ENCODE measurements at places on chromosomes 2 and 18. TPM values are rescaled to one million over a fixed set of nuclear protein-coding genes. Genes with fewer than 3 reads are reported as not detected.

DNA sequence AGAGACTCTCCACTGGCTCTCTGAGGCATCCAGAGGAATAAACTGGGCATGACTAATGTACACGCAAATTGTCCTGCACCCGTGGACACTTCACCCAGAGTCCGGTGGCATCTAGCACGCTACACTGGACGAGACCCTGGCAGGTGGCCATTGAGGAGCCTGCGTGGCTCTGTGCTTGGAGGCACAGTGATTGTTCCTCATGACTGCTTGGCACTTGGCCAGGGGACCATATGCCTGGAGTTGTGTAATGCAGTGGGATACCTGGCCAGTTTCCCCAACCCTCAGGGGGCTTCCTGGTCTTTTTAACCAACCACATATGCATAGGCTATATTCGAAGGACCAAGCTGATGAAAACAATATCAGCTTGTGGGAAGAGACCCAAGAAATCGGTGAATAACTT, 66.6 kb downstream of the MTCL1 start:
- DNase-seq: peak; percentile 71

DNA sequence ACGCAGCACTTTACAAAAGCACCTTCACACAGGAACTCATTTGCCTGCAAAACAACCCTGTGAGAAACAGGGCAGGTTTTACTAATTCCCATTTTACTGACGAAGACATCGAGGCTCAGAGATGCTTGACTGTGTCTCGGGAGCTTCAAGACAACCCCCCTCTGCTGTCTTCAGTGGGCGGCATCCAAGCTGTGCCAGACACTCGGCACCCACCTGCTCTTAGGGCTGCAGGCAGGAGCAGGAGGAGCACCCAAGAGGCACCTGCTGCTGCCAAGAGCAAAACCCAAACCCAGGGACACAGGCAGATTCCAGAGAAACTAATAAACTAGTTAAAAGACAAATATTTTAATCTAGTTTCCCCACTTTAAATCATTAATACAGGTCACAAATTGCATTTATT, 67.9 kb downstream of the PPP4R1 start:
- no peak for DNase-seq

GRCh38 chr2:171652416-171652785, 34.9 kb upstream of the DYNC1I2 start:
- DNase-seq: no peak

DNA sequence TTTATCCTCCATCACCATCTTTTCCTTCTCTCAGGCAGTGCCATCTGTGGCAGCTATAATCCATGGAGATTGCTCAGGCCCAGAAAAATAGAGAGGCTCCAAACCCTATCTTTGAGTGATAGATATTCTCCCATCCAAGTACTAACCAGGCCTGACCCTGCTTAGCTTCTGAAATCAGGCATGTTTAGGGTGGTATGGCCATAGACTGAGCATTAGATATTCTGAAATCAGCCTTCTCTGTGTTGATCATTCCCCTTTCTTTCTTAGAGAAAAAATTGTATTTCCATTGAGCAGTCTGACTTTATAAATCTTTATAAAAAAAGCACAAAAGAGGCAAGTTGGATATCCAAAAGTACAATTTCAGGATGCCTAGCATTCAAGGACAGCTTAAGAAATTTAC, 131.5 kb upstream of the ACVR2A start:
- no peak for DNase-seq

GRCh38 chr2:59588286-59588685, 965.2 kb downstream of the BCL11A start:
- no peak for DNase-seq

- no peak for DNase-seq
Observed at GRCh38 chr18:41593171-41593675, 361.8 kb upstream of the PIK3C3 start.

GRCh38 chr18:62808123-62808522, 92.8 kb downstream of the PHLPP1 start:
- DNase-seq: no peak

DNA sequence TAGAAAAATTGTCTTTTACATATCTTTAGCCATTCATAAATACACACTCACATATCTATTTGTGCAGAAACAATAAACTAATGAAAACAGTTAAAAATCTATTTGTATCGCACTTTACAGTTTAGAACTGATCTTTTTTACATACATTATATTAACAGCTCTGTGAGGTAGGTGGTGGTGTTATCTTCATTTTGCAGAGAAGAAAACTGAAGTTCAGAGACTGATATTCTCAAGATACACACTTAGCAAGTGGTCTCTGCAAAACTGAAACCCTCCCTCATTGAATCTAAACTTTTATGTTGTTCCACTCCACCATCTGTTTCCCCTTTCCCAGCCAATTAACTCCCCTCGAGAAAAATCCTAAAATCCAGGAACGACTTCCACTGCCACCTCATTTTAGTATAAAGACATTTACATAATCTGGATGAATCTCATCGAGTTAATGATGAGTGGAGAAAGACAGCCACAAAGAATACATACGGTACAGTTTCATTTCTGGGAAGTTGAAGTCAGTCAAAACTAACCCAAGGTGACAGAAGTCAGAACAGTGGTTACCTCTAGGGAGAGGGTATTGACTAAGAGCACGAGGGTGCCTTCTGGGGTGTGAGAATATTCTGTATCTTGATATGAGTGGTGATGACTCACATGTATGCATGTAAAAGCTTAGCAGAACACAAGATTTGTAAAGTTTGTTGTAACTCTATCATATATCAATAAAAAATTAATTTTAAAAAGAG, 524.2 kb upstream of the TCF4 start:
- DNase-seq: no peak

DNA sequence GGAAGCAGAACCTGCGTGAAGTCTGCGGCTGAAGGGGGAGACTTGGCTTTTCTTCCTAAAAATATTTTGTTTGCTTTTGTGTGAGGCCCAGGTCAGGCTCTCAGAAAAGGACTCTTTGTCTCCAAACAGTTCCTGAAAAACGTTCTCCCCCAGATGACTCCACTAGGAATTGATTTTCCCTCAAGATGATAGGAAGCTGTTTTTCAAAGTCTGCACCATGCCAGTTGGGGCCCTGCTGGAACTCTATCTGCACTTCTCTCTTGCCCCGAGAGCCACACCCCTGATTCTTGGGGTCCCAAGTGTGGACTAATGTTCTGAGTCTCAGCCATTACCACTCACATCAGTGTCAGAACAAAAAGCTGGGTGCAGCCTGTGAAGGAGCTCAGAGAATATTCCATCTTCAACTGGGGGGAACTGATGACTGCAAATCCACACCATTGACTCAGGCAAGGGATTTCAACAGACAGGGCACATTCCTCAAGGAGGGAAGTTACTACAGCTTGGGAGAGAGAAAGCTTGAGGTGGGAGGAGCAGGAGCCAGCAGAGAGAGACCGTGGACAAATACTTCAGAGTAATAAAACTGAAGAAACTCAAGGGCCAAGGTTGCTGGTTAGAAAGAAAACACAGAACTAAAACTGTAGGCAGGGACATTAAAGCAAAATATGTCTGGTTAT, 768.3 kb downstream of the RNF144A start:
- no peak for DNase-seq

DNA sequence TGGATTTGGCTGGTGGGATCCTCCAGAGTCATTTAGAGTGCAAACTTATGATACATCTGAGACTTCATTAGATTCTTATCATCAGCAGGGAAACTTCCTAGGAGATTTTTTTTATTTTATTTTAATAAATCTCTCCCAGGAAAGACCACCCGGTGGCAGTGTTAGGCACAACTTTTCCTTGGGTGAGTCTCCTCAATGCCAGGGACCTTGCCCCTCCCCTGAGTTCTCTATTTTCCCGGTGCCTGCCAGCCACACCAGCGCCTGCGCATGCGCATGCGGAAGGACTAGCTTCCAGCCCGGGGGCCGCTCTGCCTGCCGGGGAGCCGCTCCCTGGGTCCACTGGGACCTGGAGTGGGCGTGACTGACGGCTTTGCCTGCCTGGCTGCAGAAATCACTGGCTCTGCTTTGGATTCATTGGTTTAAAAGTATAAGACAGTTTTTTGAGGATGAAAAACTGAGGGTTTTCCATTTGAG, 86.6 kb downstream of the TMEM182 start:
- peak; percentile 96 for DNase-seq

GRCh38 chr2:149009576-149010461, 28.7 kb upstream of the LYPD6B start:
- no peak for DNase-seq

DNA sequence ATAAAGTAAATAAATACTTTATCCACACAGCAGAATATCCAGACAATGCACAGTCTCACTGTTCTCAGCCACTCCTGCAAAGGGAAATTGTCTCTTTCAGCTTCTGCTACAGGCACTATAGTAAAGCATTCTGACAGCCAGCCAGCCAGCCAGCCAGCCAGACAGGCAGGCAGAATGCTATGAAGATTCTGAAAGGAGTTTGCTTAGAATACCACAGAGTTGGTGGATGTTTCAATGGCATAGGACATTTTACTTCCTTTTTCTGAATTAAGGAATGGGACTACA, 116.1 kb upstream of the CYP26B1 start:
- no peak for DNase-seq

DNA sequence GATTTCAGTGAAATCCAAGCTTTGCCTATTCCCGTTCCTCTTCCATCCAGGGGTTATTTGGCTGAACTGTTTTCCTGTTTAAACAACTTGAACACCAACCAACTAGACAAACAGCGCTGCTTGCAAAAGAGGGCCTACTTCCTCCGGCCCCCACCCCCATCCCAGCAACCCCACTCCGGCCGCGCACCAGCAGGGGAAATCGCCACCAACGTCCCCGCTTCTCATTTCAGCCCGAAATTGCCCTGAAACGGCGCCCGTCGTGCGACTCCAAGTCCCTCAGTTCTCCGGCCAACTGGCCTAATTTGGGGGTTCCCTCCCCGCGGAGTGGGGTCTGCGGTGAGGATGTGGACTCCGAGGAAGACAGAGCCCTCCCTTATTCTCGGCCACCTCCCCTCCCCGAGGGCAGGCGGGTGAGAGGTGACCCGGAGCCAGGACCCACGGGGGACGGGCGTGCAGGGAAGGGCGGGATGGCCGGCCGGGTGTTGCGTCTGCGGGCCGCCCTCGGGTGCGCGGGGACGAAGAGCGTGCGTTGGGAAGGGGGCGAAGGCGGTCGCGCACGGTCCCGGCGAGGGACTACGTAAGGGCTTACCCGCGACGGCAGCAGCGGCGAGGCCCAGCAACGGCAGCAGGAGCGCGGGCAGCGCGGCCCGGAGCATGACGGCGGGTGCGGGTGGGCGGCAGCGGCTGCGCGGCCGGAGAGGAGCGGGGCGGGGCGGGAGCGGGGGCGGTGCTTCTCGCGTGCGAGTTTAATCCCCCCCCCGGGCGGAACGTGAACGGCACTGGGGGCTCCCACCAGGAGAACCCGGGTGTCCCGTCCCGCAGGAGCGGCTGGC, at the start of gene CD302:
CD302 (minus strand) TSS at position 666 of the 833 bp plus-strand sequence; CDS start at position 656, 10 bp downstream.
- peak; percentile 94 for DNase-seq

- no peak for DNase-seq
Observed at GRCh38 chr18:47345291-47345690, 93.8 kb upstream of the SKOR2 start.

GRCh38 chr2:240227538-240228428, 87.3 kb upstream of the OTOS start:
- no peak for DNase-seq

GRCh38 chr18:57775937-57776336, 27.2 kb downstream of the ATP8B1 start:
- no peak for DNase-seq

DNA sequence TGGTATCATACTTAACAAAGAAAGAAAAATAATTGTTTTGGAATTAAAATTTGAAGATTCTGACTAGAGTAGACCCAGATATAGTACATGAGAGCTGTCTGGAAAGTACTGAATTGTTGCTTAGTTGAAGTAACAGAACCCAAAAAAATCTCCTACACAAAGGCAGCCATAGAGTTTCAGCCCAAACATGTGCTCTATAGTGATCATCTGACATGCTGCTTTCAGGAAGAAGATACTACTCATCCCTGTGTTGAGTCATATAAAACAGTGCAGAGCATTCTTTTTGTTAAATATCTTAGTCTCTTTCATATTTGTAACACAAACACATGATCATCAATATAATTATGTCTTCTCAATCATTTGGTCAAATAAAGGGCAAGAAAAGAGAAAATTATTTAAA, 84.8 kb upstream of the PTPRM start:
- no peak for DNase-seq

- DNase-seq: no peak
Observed at GRCh38 chr2:30559544-30560275, 112.7 kb downstream of the LCLAT1 start.

- DNase-seq: no peak
Observed at GRCh38 chr2:30527411-30527810, 80.4 kb downstream of the LCLAT1 start.

- DNase-seq: no peak
Observed at GRCh38 chr2:110960954-110961353, 159.8 kb upstream of the BCL2L11 start.

GRCh38 chr2:10009811-10010781, 33.3 kb upstream of the KLF11 start:
- DNase-seq: peak; percentile 95

TTC31 gene
- total RNA-seq: 11.9 TPM

LIMS4 gene
- 3.0 TPM for total RNA-seq

PER2 gene
- total RNA-seq: 6.7 TPM

DUSP2 gene
- 1.2 TPM for total RNA-seq

HOXD4 gene
- total RNA-seq: not detected

EGR4 gene
- not detected for total RNA-seq

PXDN gene
- total RNA-seq: 40.7 TPM

CCDC141 gene
- total RNA-seq: 128 TPM

CDH2 gene
- total RNA-seq: 291 TPM

LCT gene
- not detected for total RNA-seq
